ENCODE measurements at places on chromosomes 12 and 14.

- no peak for DNase-seq
Observed at GRCh38 chr14:86491743-86492142, 961.8 kb downstream of the FLRT2 start.

DNA sequence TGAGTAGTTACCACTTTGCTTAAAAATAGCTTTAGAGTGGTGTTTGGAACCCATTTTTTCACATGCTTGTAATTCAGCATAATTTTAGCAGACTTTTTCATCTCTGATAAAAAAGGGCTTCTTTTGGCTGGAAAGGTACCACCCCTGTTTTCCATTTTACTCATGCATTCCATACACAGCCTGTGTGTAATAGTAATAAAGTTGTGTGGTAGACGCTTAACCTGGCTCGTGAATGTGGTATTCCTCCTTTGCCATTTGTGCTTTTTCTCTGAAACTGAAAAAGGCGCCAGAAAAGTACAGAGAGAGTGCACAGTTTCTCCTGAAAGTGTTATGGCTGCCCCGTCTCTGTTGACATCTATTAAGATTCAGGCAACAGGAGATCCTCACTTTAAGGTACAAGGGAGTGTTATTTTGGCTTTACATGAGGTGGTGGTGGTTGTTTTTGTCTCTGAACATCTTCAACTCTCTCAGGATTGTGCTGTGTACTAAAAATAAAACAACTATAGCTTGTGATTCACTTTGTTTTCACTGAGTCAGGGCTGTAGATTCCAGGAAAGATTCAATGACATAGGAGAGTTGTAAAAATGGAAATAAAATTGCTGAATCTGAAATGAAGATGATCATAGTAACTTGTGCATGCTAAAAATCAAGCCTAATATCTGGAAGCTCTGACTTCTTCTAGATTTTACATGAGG lies 45.6 kb upstream of the MIS18BP1 start:
- DNase-seq: no peak

DNA sequence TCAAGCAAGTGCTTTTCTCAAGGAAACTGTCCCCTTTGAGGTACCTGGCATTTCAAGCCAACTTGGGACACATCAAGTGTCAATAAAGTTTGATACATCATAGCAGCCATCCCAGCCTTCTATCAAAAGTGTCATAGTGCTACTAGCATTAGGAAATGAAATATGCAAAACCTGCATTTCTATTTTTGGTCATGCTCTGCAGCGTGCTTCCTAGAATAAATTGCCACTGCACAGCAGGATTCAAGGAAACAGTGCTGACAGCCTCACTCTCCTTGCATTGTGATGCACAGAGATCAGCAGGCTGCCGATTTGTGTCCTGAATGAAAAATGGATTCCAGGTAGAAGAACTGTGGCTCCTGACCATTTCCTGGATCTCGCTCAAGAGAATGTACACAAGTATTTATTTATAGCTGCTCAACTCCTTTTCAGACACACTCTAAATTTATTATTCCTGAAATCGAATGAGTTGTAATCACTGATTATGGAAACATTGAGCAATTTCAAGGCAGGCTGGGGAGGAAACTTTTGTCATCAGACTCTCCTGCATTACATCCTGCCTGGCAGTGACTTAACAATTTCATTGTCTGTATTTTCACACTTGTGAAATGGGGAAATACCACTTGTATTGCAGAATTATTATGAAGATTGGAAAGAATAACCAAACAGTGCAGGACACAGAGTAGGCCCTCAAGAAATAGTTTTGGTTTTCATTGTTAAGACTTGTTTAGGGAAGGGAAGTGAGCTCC lies 120.9 kb downstream of the SLC38A6 start:
- DNase-seq: no peak

- DNase-seq: no peak
Observed at GRCh38 chr14:79284621-79285020, 926.7 kb downstream of the DIO2 start.

- no peak for DNase-seq
Observed at GRCh38 chr12:128190614-128191013, 76.4 kb upstream of the TMEM132C start.

- DNase-seq: no peak
Observed at GRCh38 chr12:127308148-127308547, 958.8 kb upstream of the TMEM132C start.

DNA sequence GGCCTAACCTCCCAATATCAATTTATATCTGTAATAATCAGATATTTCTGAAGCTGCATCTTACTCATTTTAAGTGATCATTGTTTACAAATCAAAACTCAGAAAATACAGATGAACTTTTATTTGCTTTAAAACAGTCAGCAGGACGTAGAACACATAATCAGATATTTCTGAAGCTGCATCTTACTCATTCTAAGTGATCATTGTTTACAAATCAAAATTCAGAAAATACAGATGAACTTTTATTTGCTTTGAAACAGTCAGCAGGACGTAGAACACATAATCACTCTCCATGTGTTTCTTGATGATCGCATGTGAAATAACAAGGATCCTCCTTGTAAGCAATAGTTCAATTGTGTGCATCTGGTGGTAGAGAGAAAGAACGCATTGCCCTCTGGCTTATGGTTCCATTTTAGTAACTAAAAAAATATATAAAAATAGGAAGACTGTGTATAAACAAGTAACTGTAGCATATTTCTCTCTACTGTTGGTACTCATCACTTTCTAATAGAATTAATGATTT lies 15.0 kb upstream of the TMTC2 start:
- DNase-seq: no peak

DNA sequence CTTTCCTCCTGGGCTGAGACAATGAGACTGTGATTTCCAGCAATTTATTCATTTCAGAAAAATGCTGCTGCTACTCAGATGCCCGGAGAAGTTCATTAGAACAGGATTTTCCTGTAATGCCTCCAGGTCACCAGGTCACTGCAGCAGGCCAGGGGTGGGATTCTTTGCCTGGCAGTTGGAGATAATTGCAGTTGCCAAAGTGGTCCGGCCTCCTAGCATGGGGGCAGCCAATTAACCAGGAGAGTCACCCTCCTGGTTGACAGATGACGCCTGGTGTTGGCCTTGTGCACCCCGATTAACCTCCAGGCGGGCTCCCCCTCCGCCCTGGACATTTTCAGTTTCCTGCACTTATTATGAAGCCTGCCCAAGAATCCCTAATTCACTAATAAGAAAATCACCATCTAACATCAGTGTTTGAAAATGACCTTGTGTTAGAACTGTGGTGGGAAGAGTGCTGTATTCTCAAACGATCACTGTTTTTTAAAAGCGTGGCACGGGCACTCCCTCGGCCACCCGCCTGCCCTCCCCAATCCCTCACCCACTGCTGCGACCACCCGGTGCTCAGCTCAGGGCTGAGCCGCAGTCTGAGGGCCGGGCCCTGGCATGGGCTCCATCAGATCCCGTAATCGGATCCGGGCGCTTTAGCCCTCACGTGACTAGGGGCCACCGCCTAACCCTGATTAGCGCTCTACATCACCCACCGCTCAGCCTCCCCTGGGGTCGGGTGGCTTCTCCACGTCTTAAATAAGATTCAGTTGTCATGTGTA lies 12.9 kb downstream of the RIMBP2 start:
- DNase-seq: no peak

Data from NCI-H2171 (cell line).